ENCODE measurements at places on chromosomes 12 and 14.
A peak's percentile ranks its signal among the peaks of the same experiment; 100 is the strongest.

GRCh38 chr14:97180304-97181200 is 383.4 kb downstream of the VRK1 start:
- peak; percentile 58 for DNase-seq

GRCh38 chr12:96112733-96113132 is 77.3 kb upstream of the LTA4H start:
- no peak for DNase-seq

DNA sequence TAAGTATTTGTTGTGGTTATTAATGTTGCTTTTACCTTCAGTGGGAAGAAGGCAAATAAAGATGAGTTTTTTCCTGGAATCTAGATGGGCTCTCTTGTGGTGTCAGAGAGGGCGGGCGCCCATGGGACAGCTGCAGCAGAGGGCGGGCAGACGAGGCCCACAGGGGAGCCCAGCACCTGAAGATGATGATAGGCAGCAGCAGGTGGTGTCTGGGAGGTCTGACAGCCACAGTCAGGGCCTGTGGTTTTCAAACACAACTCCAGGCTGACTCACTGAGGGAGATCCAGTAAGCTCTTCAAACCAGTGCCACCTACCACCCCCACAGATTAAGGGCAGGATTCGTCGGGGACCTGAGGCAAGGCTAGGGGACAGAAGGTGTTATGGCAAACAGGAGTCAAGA is 42.8 kb downstream of the NKX2-1 start:
- no peak for DNase-seq

DNA sequence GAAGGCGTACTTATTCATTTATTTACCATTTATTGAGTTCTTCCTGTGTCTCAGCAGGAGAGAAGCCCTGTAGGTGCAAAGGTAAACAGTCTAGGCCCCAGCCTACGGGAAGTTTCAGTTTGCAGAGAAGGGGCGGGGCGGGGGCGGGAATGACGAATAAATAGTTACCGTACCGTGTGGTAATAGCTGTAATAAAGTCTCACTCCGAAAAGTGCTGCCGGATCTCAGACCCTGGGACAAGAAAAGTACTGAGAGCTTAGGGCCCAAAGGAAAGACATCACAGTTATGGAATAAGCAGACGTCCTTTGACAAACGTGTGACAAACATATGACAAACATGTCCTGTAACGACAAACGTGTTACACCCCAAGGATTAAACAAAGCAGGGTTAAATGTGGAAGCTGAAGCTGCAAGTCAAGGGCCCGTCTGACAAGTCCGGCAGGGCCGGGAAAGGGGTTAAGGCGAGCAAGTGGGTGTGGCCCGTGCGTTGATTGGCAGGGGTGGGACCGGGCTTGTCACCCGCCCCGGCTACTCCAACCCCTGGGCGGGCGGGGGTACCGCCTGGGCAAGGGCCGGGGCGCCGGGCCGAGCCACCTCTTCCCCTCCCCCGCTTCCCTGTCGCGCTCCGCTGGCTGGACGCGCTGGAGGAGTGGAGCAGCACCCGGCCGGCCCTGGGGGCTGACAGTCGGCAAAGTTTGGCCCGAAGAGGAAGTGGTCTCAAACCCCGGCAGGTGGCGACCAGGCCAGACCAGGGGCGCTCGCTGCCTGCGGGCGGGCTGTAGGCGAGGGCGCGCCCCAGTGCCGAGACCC is at the start of gene LRP10:
TSS of gene LRP10 (plus strand) at position 517 of the 809 bp plus-strand sequence. CDS start 564 bp downstream, outside the sequence.
- peak; percentile 76 for DNase-seq

GRCh38 chr12:43294147-43294546 is 257.9 kb downstream of the ADAMTS20 start:
- no peak for DNase-seq

- no peak for DNase-seq
These were observed 28.6 kb upstream of the BLTP3B start for GRCh38 chr12:100171248-100171647.

DNA sequence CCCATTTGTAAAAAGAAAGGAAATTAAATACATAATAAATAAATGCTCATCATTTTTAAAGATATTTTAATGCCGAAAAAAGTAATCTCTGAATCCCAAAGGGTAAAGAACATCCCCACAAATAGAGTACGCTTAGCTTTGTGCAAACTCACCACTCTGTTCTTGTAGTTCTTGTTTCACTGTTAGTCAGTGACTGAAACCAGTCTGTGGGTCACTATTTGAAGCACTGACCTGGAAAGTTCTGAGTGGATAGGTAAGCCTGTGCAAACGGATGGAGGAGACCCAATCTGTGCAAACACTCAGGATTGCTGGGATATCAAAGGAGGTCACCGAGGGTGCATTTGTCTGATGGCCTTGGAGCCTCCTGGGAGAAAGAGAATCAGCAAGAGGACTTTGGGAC is 68.1 kb upstream of the TSPAN11 start:
- DNase-seq: no peak

- DNase-seq: no peak
These were observed 1.0 kb downstream of the KCNA1 start for GRCh38 chr12:4910502-4911315.

DNA sequence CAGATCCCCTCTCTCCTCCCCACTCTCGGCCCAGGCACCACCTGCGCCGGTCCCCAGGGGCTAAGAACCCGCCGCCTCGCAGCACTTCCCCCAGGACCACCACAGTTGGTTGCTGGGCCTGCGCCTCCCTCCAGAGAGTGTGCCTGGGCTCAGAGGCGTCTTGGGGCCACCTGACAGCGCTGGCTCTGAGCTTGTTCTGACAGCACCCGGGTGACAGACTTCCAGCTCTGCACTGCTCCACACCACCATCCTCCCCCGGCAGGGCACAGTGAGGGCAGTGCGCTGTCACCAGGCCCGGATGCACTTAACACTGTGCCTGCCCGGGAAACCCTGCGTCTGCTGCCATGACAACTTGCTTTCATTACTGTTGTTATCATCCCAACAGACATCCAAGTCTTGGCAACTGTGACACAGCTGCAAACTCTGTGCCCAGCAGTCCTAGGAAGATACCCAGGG is 6.6 kb downstream of the BRF1 start:
- DNase-seq: peak; percentile 86

GRCh38 chr14:57578801-57579200 is 85.1 kb upstream of the CCDC198 start:
- no peak for DNase-seq

- no peak for DNase-seq
These were observed 139.2 kb downstream of the KIF26A start for GRCh38 chr14:104277416-104278213.

- no peak for DNase-seq
These were observed 349.8 kb downstream of the ZFP36L1 start for GRCh38 chr14:68442828-68443629.

DNA sequence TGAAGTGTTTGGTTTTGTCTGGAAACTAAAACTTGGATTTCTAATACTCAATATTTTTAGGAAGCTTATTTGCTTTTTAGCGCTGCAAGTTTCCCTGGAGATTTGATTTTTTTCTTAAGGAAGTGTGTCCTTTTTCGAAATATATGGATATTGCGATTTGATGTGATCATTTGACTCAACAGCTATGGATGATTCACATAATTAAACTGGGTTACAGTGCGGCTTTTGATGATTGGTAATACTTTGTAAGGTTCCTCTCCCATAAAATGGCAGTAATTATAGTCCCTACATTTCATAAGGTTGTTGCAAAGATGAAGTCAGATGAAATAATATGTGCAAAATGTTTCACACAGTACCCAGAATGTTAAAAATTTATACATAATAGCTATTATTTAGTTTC is 13.1 kb downstream of the LDHB start:
- no peak for DNase-seq

DNA sequence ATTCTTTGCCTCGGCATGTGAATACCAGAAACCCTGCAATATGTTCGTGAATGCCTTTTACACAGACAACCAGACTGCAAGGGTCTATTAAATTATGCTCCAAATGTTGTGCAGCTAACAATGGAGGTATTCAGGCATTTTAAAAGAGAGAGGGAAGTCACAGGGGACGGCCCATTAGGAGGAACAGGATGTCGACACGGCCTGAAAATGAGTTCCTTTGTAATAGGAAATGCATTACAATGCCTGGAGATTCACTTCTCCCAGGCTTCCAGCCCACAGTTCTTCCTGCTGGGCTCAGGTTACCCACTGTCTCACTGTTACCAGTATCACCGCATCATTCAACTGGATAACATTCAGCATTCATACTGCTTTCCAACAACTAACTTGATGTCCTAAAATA is 2.5 kb downstream of the DUSP6 start:
- DNase-seq: peak; percentile 81

DNA sequence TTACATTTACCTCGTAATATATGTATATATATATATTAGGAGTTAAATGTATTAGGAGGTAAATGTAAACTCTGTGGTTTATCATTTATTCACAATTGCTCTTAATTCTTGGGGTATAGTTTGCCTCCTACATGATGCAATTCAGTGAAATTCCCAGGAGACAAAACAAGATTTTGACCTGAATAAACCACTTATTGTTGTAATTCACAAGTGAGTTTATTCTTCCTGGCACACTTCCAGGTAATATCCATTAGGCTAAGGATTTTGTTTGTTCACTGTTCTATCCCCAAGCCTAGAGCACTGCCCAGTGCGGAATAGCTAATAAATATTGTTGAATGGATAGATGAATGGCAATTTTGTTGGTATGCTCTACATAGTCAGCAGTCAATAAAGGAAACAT is 3.0 kb downstream of the SMIM10L1 start:
- DNase-seq: no peak

DNA sequence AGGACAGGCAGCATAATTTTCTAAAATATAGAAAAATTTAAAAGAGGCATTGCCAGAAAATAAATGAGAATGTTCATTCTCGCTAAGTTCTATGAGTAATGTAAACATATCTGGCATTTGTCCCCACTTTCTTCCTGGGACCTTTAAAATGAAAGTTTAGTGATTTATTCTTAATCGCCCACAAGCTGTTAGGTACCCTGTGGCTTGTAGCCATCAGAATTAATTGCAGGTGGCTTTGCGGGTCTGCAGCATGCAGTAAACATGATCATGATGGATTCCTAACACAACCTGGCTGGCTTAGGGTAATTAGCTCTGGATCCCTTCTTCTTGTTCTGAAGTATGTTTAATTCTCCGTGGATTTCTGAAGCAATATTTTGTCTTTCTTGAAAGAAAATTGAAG is 103.5 kb upstream of the FRMD6 start:
- no peak for DNase-seq

DNA sequence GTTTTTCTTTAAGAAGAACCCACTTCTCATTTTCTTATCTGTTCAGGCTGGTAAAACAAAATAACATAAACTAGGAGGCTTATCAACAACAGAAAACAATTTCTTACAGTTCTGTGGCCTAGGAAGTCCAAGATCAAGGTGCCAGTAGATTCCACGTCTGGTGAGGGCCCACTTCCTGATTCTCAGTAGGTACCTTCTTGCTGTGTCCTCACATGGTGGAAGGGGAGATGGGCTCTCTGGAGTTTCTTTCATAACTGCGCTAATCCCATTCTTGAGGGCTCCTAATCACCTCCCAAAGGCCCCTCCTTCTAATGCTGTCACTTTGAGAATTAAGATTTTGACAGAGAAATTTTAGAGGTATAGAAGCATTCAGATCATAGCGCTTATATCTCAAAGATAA is 33.4 kb downstream of the TXNRD1 start:
- DNase-seq: no peak

DNA sequence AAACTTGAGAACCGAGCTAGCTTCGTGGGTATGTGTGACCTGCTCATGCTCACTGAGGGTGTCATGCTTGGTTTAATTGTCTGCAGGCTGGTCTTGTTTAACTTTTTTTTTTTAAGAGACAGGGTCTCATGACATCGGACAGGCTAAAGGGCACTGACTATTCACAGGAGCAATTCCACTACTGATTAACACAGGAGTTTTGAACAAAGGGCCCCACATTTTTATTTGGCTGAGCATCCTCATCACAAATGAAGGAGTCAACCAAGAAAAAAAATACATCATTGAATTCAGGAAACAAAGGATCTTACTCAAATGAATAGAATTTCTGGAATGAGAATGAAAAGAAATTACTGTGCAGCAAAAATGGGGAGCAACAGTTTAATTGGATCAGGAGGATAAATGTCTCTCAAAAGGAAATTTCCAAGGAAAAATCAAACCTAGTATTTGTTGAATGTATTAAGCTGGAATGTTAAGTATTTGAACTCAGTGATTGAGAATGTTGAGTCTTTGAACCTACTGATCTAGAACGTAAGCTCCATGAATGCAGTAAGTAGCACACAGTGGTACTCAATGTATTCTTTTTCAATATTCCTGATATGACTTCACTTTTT is 20.8 kb upstream of the PYROXD1 start:
- no peak for DNase-seq

DNA sequence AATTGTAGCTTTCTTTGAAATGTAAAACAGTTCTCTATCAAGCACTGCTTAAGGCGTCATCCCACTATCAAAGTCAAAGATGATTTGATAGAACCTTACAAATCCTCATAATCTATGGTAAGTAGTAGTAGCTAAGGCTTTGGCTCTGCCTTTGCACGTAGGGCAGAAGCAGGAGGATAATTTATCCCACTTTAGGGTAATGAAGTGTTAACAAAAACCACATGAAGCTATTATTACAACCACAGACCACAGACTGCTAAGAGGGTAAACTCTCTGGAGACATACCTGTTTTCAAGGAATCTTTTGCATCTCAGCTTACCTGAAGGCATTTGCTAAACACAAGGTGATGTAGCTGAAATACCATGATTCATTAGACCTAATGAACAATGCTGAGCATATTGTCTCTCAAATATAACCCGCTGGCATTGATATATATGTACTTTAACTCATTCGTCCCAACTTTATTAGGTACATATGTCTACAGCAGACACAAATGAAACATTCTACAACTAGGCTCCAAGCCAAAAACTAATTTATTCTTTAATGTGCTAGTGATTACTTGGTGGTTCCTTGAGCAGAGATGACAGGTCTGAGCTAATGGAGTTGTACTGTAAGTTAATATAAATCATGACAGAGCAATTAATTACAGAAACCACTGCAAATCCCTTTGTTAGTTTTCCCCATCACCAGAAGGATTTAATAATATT is 368.8 kb downstream of the ETNK1 start:
- DNase-seq: no peak

DNA sequence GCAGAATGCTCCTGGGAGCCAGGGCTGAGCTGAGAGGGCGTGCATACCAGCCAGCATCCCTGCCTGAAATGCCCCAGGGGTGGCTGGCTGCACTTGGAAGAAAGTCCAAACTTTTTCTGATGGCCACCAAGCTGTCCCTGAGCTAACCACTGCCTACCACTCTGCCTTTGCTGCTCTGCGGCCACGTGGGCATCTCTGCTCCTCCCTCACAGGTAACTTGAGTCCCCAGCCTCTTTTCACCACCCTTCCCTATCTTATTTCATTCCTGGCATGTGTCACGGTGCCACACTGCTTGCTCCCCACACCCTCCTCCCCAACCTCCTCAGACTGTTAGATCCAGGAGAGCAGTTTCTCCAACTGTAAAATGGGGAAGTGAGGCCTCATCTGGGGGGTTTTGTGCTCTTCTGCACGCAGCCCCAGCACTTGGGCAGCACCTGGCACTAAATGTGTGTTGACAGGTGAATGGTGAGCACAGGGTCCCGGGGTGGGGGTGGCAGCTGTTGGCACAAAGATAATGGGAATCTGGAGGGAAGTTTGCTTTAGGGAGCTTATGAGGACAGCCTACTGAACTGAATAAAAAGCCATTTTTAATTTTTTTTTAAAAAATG is 113.0 kb downstream of the GLT1D1 start:
- DNase-seq: no peak

GRCh38 chr12:27436029-27436428 is 10.5 kb upstream of the SMCO2 start:
- DNase-seq: no peak
